ENCODE measurements at places on chromosomes 12 and 14.
A peak's percentile ranks its signal among the peaks of the same experiment; 100 is the strongest.

GRCh38 chr14:36426836-36427235, 93.2 kb downstream of the NKX2-1 start:
- no peak for DNase-seq
- no peaks in the 10 kb centered on the region for H3K27me3 ChIP-seq
- H3K27ac ChIP-seq, result no peak overlapping the region
- no peaks in the 10 kb centered on the region for H3K36me3 ChIP-seq

DNA sequence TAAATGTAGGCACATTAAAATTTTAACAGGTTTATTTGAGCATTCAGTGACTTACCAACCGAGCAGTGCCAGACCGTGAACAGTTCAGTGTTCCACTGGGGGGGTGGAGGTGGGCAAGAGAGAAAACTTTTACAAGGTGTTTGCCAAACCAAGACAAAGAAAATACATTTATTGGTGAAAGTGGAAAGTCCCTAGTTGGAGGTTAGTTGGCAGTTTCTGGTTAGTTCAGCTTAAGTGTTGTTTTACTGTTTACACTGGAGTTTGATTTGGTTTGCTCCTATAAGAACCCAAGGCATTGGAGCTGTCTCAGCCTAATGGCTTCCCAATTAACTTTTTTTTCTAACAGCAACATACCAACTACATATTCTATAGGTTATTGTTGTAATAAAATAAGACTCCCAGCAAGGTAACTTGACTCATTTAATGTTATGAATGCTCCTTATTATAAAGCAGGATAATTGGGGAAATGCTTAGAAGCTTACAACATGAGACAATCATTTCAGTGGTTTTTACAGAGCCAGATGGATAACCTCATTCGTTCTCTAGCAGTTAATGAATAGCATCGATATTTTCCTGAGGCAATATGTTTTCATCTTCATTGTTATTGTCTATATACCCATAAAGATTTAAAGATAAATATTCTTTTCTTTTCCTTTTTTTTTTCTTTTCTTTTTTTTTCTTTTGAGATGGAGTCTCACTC, 115.8 kb downstream of the ETNK1 start:
- H3K36me3 ChIP-seq, result no peaks in the 10 kb centered on the region
- no peak for DNase-seq
- no peaks in the 10 kb centered on the region for H3K4me1 ChIP-seq
- H3K4me3 ChIP-seq, result no peak overlapping the region

GRCh38 chr12:10553148-10553547, 47.5 kb downstream of the EIF2S3B start:
- no peak overlapping the region for H3K4me3 ChIP-seq
- no peak overlapping the region for H3K27ac ChIP-seq
- no peak for DNase-seq
- H3K4me1 ChIP-seq, result no peaks in the 10 kb centered on the region
- H3K36me3 ChIP-seq, result no peaks in the 10 kb centered on the region

DNA sequence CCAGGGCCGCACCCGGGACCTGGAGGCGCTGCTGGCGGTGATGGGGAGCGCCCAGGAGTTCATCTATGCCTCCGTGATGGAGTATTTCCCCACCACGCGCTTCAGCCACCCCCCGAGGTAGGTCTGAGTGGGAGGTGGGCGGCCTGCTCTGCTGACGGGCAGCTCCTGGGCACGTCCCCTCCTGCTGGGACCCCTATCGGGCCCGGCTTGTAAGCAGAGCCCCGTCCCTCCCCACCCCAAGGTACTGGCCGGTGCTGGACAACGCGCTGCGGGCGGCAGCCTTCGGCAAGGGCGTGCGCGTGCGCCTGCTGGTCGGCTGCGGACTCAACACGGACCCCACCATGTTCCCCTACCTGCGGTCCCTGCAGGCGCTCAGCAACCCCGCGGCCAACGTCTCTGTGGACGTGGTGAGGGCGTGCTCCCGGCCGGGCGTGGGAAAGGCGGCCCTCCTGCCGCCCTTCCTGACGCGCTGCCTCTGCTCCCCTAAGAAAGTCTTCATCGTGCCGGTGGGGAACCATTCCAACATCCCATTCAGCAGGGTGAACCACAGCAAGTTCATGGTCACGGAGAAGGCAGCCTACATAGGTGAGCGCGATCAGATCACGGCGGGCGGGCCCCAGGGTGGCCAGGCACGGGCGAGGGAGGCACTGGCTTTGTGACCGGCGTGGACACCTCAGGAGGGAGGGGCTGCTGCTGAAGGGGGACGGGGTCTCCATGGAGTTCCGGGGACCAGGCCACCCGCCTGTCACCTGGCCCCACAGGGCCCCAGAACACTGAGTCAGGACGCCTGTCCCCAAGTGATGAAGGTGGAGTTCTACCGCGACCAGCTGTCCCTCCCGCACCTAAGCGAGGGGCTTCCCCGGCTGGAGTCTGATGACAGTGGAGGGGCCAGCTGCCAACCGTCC, 7.3 kb downstream of the PLD4 start:
- H3K4me3 ChIP-seq, result no peak overlapping the region
- no peaks in the 10 kb centered on the region for H3K36me3 ChIP-seq
- H3K27ac ChIP-seq, result no peak overlapping the region
- H3K4me1 ChIP-seq, result no peaks in the 10 kb centered on the region

- peaks cover 40% of the 10 kb centered on the region for H3K36me3 ChIP-seq
- no peaks in the 10 kb centered on the region for H3K27me3 ChIP-seq
- H3K27ac ChIP-seq, result peak overlapping the region; percentile 10
- H3K4me1 ChIP-seq, result peaks cover 42% of the 10 kb centered on the region
Measured at GRCh38 chr12:6569786-6570185, 1.7 kb upstream of the NOP2 start.

DNA sequence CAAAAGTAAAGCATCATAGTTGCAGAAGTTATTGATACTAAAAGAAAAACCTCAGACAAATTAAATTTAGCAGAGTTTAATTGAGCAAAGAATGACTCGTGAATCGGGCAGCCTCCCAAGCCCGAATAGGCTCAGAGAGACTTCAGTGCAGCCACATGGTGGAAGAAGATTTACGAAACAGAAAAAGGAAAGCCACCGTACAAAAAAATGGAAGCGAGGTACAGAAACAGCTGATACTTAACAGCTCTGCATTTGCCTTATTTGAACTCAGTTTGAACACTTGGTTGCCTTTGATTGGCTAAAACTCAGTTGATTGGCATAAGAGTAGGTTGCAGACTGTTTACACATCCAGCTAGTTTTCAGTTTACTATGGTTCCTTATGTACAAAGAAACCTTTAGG, 12.9 kb downstream of the TTC9 start:
- no peaks in the 10 kb centered on the region for H3K27me3 ChIP-seq
- H3K4me3 ChIP-seq, result peak overlapping the region; percentile 41
- H3K4me1 ChIP-seq, result peaks cover 88% of the 10 kb centered on the region
- DNase-seq, result peak; percentile 21
- H3K36me3 ChIP-seq, result no peaks in the 10 kb centered on the region

Data from CD4-positive, alpha-beta memory T cell (primary cell).